ENCODE measurements at places on chromosomes 13 and 19. TPM values are rescaled to one million over a fixed set of nuclear protein-coding genes. Genes with fewer than 3 reads are reported as not detected.

GRCh38 chr13:39968646-39969475 lies 313.4 kb downstream of the COG6 start:
- DNase-seq, result no peak

FOXO1 gene
- total RNA-seq, result 14.6 TPM

DNA sequence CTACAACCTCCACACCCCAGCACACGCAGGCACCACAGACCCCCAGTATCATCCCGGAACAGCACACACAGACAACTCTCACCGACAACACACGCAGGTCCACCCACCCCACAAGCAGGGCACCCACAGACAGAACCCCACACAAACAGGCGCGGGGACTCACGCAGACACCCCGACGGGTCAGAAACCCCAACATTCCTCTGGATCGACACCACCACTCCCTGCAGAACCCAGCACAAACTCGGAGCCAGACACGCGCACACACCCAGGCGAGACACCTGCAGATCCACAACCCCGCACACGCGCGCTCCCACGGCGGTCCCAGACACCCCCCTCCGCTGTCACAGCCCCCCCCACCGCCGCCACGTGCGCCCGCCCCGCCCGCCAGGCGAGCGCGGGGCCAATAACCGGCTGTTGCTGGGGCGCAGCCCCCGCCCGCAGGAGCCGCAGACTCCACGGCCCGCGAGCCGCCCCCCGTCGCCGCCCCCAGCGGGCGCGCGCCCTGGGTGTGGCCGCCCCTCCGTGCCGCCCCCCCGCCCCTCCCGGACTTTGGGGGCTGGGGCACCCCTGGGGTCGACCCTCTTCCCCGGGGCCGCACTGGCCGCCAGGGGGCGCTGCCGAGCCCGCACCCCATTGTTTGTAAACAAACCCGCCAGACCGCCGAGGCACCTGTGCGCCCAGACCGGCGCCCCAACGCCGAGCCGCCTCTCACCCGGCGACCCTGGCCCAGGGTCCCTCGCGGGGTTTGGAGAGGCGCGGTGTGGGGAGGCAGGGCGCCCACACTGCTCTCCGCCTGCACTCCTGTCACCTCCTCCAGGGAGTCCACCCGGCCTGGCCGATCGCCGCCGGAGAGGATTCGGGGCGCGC lies 712 bp downstream of the BBC3 start:
- DNase-seq, result peak; percentile 88

- no peak for DNase-seq
These were observed 2.9 kb downstream of the ZNF90 start for GRCh38 chr19:20080656-20081055.

DNA sequence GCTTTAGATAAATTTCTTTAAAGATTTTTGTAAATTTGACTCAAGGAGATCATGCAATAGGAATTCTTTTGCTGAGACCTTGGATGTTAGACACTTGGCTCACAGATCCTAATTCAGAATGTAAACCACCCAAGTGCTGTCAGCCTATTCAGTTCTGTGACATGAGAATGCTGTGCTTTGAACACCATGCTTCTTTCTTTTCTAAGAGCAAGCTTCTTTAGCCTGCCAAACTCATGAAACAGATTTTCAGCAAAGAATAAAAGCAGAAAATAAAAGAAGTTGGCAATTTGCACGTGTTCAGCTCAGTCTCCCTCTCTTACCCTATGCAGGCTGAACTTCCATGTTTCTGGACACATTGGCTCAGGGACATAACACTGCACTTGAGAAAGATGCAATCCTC lies 845.8 kb downstream of the UQCRFS1 start:
- DNase-seq, result no peak

PRRG2 gene
- 0.40 TPM for total RNA-seq

GRCh38 chr19:46821512-46822409 lies 28.9 kb downstream of the AP2S1 start:
- no peak for DNase-seq

APC2 gene
- 0.08 TPM for total RNA-seq

- no peak for DNase-seq
These were observed 7.1 kb upstream of the CLPP start for GRCh38 chr19:6354098-6354674.

GRCh38 chr13:32033744-32034143 lies 2.2 kb downstream of the FRY start:
- no peak for DNase-seq

DNA sequence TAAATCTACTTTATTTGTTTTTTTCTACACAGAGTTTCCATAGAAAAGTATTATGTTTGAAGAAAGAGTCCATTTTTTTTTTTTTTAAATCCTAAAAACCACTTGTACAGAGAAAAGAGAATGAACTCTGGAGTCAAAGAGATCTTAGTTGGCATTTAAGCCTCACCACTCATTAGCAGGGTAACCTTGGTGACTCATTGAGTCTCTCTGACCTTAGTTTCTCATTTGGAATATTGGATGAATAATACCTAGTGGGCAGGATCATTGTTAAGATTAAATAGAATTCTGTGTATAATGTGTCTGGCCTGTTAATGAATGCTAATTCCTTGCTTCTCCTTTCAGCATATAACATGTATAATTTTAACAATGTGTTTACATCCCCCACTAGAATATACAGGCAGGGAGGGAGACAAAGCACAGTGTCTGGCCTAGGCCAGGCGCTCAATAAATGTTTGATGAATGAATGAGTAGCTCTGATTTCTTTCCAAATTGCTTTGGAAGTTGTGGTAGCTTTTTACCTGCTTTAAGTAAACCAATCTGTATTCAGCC lies 48.7 kb upstream of the MYCBP2 start:
- no peak for DNase-seq

DNA sequence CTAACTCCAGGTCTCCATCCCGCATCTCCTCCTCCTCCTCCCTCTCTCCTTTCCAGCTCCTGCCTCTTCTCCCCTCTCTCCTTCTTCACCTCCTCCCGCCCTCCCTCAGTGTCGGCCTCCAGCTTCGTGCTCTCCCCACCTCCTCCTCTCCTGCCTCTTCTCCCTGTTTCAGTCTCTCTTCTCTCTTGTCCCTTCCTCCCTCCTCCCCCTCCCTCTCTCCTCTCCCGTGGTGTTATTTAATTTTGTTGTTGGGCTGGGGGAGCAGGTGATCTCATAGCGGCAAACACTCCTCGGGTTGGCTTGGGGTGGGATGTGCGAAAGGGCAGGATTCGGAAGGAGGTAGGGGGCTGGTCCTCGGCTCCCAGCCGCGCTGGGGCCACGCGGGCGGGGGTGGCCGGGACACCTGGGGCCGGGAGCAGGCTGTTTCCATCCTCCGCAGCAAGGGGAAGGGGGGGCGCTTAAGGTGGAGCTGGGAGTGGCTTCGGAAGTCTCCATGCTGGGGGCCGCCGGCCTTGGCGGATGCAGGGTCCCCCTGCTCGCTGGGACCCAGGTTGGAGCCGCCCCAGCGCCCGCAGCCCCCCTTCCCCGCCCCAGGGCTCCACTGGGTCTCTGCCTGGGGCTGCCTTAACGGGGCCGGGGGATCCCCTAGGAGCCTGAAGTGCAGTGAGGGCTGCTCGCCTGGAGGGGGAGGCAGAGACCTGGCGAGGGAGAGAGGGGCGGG lies at the start of gene CA11:
CA11 (minus strand) TSS at position 187 of the 721 bp plus-strand sequence. CDS start 555 bp downstream, outside the sequence.
- DNase-seq, result peak; percentile 92
